Activated T-helper 1 cell treated with Interleukin-2 at 50 U/mL for 16 hours (primary cell): ENCODE measurements at places on chromosomes 3 and 15.

- no peak for DNase-seq
These were observed 196.4 kb upstream of the LPP start for GRCh38 chr3:187957582-187957981.

- no peak for DNase-seq
These were observed 86.4 kb upstream of the ARRDC4 start for GRCh38 chr15:97874139-97874538.

GRCh38 chr15:41462084-41462795, 31.4 kb upstream of the ITPKA start:
- DNase-seq = no peak

DNA sequence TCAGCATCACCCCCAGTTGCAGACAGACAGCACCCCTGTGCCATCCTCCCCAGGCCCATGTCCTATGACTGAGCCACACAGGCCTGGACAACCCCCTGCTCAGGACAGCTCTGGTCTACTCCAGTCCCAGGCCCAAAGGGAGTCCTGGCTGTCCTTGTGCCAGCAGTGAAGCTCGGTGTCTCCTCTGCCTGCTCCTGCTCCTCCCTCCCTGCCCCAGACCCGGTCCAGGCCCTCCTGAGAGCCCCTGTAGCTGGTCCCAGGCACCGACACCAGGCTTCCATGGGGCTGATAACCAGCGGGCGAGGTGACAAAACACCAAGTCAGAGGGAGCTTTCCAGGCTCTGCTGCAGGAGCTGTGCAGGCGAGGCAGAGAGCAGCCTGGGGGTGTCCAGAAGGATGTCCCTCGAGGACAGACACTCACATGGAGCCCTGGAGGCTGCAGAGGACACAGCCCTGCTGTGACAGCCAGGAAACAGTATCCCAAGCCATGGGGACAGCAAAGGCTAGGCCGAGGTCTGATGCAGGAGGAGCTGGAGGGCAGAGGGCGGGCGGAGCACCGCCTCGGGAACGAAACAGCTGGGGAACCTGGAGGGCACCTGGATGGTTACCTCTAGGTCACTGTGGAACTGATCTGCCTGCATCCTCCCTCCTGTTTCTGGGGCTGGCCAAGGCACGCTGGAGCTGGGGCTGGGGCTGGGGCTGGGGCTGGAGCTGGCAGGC, 103.8 kb upstream of the PRR20G start:
- no peak for DNase-seq
